Spinal cord (tissue), 10 donors: ENCODE measurements at places on chromosomes 3 and 15. TPM values are rescaled to one million over a fixed set of nuclear protein-coding genes. Genes with fewer than 3 reads are reported as not detected.

NOX5 gene
- total RNA-seq = 0.22 TPM

DNA sequence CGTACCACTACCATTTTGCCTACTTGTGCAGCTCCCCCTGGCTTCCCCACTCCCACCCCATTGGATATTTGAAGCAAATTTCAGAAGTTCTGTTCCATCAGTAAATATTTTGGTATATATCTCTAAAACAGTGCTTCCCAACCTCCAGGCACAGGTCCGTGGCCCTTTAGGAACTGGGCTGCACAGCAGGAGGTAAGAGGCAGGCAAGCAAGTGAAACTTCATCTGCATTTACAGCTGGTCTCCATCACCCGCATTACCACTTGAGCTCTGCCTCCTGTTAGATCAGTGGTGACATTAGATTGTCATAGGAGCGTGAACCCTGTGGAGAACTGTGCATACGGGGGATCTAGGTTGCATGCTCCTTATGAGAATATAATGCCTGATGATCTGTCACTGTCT, 97.2 kb upstream of the LRRFIP2 start:
- no peak for DNase-seq

DNA sequence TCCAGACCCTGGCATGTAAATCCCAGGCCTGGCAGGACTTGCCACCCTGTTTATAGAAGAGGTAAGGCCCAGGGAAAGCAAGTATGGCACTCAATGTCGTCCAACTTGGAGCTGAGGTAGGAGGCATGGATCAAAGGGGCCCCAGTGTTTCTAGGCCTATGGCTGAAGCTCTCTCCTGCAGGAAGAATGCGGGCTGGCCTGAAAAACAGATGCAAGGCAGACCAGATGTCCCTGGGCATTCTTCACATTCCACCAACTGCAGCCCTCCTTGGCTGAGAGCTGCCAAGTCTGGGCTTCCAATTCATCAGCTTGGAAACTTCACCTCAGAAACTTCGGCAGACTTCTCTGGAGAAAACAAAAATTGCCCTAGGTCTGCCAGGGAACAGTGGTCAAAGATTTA, 22.2 kb downstream of the MESD start:
- DNase-seq = no peak

PRR20G gene
- total RNA-seq = not detected

DNA sequence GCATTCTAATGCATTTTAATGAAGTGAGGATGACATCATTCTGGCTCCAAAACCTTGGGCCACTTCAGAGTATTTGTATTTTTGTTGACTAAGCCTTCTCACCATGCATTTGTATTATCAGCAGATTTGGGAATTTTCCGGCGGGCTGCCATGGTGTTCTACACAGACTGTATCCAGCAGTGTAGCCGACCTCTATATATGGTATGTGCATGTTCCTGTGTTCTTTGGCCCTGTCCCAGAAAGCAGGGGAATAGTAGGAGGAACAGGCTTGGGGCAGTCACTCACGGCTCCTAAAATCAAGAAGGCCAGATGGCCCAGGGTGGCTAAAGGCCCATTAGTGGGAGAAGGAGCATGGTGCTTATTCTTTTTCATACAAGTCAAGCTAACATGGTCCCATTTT, 80.5 kb downstream of the USF3 start:
- no peak for DNase-seq

DNA sequence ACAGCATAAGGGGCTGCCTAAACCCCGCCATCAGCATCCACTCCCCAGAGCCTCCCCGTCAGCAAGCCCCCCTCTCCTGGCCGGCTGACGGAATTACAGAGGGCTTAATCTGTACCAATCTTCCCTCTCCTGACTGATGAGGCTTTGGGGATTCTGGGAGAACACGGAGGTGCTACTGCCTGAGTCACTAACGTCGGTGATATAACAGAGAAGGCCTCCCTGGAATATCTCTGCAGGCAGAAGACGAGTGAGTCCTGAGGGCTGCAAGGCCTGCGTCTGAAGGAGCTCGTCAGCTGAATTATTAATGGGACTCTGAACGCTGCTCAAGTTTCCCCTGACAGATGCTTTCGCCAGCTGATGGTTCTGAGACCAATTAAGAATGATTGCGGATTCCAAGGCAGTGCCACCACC, 147.7 kb downstream of the XXYLT1 start:
- peak; percentile 45 for DNase-seq

- no peak for DNase-seq
Measured at GRCh38 chr3:16697443-16698147, 92.4 kb upstream of the DAZL start.

DNA sequence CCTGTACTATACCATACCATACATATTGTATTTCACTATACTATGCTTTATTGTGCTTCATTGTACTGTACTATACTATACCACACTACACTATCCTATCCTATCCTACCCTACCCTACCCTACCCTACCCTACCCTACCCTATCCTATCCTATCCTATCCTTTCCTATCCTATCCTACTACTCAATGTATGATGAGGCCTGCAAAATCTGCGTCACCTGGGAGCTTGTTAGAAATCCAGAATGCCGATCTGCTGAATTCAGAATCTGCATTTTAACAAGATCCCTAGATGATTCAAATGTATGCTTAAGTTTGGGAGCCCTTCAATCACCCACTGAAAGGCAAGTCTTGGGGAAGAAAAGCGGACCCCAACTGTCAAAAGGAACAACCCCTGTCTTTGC, 45.4 kb upstream of the CAPN7 start:
- DNase-seq = no peak

DNA sequence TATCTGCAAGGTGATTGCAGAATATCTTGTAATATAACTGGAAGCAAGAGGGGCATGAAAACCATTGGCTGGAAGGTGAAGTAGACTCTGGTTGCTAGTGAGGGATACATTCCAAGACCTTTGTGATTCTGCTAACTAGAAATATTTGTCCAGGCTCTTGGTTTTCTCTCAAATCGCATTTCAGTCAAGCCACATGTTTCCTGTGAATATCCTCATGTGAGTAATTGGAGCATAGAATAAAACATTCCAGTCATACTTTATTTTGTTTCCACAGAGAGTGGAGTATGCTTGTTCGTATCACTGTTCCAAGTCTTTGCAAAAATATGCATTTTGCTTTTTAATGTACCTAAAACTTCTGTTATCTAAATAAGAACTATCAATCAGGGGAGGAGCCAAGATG, 850.0 kb downstream of the EPHA3 start:
- DNase-seq = no peak

- peak; percentile 82 for DNase-seq
Measured at GRCh38 chr3:184380185-184380626, 352 bp downstream of the CHRD start.

DNA sequence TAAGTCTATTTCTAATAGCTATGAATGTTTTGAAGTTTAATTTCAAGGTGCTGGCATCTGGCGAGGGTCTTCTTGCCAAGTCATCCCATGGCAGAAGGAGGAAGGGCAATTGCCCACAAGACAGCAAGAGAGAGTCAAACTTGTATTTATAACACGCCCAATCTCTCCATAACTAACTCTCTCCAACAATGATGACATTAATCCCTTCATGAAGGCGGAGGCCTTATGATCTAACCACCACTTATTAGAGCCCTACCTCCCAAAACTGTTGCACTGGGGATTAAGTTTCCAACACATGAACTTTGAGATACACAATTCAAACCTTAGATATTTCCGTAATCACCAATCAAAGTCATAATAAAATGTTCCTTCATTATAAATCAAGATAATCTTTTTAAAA, 406.9 kb downstream of the CNTN6 start:
- no peak for DNase-seq

SLC22A13 gene
- total RNA-seq = 0.50 TPM

ATP13A4 gene
- 43.9 TPM for total RNA-seq

MNS1 gene
- 13.1 TPM for total RNA-seq

DNA sequence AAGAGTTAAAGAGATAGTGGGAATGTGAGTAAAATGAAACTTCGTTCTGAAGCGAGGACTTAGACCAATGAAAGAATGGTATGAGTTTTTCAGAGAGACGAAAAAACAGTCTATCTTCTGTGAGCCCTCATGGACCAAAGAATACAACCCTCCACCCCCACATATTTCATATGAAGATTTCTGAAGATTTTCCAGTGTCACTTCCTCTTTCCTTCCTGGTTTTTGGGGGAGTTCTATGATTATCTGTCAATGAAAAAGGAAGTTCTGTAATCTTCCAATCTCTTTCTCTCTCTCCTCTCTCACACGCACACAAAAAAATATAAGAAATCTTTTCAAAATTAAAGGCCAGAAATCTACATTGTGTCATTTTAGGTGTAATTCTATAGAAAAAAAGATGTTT, 27.7 kb downstream of the CMSS1 start:
- DNase-seq = no peak

GRCh38 chr15:85750319-85751290, 44.1 kb downstream of the KLHL25 start:
- peak; percentile 76 for DNase-seq

DNA sequence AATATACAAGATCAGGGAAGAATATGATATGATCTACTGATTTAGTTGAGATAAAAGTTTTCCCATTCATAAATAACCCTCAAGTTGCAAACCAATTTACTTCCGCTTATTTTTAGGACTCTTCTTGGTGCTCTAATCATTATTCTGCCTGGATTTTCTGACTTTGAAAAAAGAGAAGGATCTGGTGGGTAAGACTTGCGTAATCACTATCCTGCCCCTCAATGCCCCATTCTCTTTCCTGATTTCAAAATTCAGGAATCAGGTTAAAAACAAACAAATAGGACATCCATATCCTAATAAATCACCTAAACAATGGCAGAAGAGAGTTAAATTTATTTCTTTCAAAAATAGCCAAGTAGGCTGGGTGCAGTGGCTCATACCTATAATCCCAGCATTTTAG, 127.5 kb downstream of the CLASP2 start:
- no peak for DNase-seq

DNA sequence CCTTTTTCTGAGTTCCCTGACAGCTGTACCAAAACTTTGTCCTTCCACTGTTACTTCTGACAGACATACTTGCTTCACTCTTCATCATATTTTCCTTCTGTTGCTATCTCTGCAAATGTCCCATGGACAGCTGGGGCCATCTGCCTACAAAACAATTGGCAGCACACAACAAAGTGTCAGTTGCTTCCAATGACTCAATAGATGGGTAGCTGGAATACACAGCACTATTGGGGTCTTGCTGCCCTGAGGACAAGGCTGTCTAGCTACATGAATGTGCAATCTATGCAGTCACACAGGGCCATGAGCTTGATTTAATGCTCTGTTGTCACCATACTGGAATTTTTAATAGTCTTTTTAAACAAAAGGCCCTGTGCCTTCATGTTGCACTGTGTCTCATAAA, 192.8 kb downstream of the DTWD1 start:
- no peak for DNase-seq

SPTBN5 gene
- total RNA-seq = 0.69 TPM

CCR5 gene
- 0.22 TPM for total RNA-seq

DNA sequence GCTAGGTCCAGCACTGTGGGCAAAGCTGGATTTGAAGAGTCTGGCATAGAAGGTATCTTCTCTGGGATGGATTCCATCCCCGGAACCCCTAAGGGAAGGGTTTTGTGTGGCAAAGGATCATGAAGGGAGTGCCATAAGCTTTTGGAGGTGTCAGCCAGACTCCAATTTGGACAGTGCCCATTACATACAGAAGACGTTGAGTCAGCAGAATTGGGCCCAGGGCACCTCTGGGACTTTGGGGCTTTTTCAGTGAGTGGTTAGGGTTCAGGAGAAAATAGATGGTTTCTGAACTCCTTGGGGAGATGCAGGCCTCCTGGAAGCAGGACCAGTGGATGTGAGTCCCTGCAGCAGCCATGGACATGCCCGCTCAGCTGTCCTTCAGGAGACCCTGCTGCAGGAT, 34.6 kb upstream of the XCR1 start:
- no peak for DNase-seq

DNA sequence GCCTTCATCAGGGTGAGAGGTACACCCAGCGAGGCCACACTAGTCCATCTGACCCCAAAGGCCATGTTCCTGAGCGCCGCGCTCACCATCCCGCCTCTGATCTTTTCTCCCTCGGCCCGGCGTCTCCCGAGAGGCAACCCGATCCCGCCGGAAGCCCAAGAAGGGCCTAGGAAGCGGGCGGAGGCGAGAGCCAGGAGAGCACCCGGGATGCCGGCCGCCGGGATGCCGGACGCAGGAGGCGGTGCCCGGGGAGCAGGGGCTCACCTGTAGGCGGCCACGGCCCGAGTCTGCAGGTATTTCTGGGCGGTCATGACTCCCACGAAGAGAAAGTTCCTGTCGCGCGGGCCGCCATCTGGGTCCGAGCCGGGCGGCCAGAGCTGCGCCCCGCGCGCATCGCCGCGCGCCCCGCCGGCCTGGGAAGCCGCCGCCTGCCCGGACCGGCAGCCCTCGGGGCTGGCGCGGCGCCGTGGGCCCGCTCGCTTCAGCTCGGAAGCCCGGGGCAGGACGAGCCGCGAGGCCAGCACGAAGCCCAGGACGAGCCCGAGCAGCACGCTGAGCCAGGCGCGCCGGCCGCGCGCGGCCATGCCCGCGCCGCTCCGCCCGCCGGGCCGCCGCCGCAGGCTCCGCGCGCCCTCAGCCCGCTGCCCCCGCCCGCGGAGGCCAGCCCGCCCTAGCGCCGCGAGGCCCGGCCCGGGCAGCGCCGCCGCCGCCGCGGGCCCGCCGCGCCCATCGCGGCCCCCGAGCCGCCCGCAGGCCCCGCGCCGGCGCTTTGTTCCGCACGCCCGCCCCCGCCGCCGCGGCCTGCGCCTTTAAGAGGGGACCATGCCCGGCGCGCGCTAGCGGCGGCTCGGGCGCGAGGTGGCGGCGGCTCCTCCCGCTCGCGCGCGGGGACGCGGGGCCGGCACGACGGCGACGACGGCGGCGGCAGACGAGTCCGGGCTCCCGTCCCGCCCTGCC, 697 bp downstream of the CHSY1 start:
- DNase-seq = peak; percentile 54

NEK10 gene
- total RNA-seq = 33.1 TPM

DNA sequence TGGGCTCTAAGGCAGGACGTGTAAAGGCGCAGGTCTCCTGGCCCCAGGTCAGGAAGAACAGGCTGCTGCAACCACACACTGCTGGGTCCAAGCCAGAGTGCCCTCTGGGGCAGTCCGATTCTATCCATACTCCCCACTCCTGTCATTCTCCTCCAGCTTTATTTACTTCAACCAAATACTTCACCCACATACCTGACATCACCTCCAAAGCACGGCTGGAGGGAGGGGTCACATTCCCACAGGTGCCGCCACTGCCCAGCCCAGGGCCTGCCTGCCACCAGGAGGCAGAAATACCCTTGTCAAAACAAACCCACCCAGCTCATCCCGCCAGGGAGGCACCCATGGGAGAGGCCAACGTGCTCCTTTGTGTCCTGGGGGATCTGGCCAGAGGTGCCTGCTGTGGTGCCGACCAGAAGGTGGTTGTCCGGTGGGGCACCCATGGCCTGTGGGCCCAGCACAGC, 100.4 kb downstream of the DAPK2 start:
- DNase-seq = no peak

ATP2C1 gene
- 171 TPM for total RNA-seq

GRCh38 chr15:43913941-43914340, 87.1 kb downstream of the WDR76 start:
- DNase-seq = no peak

DNA sequence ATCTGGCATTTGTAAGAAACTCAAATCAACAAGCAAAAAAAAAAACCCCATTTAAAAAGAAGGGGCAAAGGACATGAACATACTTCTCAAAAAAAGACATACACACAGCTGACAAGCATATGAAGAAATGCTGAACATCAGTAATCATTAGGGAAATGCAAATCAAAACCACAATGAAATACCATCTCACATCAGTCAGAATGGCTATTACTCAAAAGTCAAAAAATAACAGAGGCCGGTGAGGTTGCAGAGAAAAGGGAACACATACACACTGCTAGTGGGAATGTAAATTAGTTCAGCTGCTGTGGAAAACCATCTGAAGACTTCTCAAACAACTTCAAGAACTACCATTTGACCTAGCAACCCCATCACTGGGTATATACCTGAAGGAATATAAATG, 199.4 kb upstream of the THBS1 start:
- no peak for DNase-seq

KBTBD13 gene
- total RNA-seq = 0.06 TPM

SPSB4 gene
- 5.3 TPM for total RNA-seq
